HS-5 (cell line): ENCODE measurements at places on chromosomes 2 and 18.
A peak's percentile ranks its signal among the peaks of the same experiment; 100 is the strongest.

DNA sequence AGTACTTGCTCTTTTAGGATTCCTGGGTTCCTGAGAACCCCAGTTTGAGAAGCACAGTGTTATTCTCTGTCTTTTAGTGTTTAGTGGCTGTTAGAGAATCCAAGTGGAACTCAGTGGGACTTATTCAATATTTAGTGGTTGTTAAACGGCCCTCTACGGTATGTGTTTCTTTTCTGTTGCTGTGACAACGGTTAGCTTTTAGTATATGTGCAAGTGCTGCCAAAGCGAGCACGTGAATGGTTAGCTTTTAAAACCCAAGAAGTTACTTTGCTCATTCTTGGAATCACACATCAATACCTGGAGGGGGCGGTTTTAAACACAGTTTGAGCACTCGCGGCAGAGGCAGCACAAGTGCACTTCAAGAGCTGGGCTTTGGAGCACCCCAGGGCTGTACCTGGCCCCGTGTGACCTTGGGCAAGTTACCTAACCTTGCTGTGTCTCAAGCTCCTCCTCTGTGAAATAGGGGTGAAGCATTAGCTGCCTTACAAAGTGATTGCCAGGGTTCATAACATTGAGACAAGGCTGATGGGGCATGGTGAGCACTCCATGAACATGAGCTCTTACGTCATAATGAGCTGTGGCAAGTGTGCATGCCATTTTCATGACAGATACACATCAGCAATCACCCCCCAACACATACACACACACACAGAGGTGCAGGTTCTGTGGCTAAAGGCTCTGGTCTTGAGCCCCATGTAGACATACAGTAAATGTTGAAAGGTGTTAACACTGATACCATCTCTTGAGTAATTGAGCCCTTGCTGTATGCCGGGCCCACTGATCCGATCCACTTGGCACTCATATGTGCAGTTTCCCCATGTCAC, 234.1 kb downstream of the ALPK2 start:
- DNase-seq = no peak

DNA sequence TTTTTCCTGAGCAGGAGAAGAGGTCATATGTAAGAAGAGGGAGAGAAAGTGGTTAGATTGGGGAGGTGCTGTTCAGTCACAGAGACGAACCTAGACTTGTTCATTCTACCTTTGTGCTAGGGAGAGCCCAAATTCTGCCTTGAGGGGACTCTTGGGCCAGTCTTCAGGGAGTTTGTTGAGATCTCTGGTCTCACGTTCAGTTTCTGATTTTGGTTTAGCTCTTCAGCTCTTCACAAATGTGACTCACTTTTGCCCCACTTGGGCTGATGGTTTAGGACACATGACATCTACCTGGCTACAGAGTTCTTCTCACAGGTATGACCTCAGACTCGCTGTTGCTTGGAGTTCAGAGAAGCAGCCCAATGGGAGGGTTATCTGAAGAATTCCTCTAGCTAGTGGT, 49.2 kb upstream of the DARS1 start:
- DNase-seq = no peak

GRCh38 chr2:25400169-25400568, 58.4 kb upstream of the DNMT3A start:
- no peak for DNase-seq

DNA sequence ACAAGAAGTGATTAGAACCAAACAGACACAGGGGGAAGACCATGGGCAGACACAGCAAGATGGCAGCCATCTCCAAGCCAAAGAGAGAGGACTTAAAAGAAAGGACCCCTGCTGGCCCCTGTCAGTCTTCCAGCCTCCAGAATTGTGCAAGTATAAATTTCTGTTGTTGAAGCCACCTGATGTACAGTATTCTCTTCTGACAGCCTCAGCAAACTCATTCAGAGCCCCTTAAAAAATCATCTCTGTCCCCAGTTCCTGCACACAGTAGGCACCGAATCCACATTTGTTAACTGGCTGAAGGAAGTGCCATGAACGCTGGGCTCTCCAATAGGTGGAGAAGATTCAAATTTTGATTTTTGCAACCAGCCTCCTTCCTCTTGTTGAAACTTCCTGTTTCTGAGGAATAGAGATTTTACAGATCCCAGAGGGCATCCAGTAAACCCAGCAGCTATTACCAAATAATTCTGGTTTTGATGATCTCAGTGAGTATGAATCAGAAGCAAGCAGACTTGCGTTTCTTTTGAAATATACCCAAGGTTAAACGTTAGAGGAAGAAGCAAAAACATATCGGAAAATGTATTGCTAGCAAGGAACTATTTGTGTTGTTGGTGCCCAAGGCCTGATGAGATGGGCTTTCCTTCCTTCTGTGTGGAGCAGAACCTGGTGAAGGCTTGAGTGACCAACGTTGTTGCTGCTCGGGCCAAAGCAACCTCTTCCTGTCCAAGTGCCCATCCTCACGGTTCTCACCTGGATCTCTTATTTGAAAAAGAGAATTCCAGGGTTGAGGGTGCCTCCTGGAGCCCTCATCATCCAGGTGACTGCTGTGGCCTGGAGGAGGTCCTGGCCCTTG, 47.7 kb upstream of the PLB1 start:
- DNase-seq = peak; percentile 85

DNA sequence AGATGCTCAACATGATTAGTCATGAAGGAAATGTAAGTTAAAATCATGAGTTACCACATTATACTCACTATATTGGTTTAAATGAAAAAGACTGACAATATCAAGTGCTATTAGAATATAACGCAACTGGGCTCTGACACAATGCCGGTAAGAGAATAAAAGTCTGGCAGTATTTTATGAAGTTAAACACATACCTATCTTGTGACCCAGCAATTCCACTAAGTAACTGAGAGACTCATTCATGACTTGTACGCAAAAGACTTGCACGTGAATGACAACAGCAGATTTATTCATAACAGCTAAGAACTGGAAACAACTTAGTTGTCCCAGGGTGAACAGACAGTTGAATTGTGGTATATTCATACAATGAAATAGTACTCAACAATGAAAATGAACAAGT, 342.1 kb downstream of the SLC4A3 start:
- DNase-seq = peak; percentile 85

DNA sequence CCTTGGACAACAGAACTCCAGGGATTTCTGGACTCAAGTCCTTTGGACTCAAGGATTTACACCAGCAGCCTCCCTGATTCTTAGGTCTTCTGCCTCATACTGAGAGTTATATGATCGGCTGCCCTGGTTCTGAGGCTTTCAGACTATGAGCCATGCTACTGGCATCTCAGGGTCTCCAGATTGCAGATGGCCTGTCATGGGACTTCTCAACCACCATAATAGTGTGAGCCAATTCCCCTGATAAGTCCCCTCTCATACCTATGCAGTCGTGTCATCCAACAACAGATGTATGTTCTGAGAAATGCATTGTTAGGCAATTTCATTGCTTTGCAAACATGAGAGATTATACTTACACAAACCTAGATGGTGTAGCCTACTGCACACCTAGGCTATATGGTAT, 61.4 kb upstream of the MSTN start:
- DNase-seq = peak; percentile 85

- DNase-seq = no peak
Observed at GRCh38 chr2:181978351-181979150, 7.1 kb upstream of the PPP1R1C start.

GRCh38 chr2:154447727-154448418, 250.6 kb upstream of the KCNJ3 start:
- no peak for DNase-seq
